ENCODE measurements at places on chromosomes 2 and 18. TPM values are rescaled to one million over a fixed set of nuclear protein-coding genes. Genes with fewer than 3 reads are reported as not detected.

DNA sequence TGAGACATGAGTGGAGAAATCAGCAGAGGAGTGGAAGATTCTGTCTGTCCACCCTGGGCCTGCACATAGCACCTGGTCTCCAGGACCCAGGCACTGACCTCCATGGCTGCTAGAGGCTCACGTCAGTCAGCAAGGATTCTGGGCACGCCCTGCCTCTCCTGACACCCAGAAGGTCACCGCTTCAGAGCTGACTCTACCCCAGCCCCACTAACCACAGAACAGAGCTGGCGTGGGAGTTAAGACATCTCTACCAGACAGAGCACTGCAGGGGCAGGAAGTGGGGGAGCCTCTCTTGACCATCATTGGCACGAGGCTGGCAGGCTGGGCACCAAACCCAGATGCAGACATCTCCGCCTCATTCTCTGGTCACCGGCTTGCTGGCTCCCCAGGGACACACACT lies 3.0 kb downstream of the ADCY3 start:
- DNase-seq = no peak

The TACR1 gene
- 0.11 TPM for total RNA-seq

The TANC1 gene
- total RNA-seq = 56.2 TPM

GRCh38 chr2:160731856-160732255 lies 238.2 kb upstream of the RBMS1 start:
- no peak for DNase-seq

DNA sequence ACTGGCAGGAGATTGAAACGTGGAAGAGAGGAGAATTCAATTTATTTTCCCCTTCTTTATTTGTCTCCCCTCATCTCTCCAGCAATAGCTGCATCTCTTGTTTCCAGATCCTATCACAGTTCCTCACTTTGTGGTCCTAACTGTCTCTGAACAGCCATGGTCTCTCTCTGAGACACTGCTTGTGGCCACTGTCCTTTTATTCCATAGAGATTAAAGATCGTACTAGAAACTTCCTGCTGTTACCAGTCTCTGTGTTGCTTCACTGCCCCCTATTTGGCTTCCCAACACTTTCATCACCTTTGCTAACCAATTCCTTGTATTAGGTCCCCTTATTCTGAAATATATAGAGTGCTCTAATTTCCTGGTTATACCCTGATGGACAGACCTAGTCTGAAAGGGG lies 48.9 kb upstream of the CAVIN2 start:
- DNase-seq = no peak

- DNase-seq = no peak
Observed at GRCh38 chr2:57973621-57974186, 72.9 kb upstream of the VRK2 start.
